NCI-H82 (cell line): ENCODE measurements at places on chromosomes 5 and 9.

DNA sequence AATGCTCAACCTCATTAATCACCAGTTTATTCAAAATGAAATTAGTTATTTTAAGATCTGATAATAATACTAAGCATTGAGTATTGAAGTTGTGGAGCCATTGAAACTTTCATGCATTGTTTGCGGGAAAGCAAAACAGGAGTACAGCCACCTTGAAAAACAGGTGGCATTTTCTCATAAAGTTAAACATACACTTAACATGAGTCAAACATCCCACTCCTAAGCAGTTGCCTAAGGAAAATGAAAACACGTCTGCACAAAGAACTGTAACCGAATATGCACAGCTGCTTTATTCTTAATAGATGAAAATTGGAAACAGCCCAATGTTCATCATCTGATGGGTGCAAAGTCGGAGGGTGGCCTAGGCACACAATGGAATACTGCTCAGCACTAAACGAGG lies 177.3 kb downstream of the IRX2 start:
- DNase-seq = no peak

DNA sequence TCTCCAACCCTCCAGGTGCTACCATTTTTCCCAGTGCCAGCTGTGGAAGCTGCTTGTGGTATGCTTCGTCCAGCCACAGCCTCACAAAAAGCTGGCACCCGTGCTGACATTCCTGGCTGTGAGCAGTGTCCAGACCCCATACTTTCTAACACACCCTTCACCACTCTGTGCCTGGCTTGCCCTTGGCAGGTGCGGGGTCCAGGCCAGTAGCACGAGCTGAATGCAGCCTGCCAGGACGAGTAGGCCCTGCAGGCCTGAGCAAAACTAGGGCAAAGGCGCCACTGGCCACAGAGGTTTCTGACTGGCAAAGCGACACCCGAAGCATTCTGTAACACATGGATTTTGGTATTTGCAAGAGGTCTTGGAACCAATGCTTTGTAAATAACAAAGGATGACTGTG lies 26.0 kb upstream of the GHR start:
- DNase-seq = no peak

- DNase-seq = no peak
Measured at GRCh38 chr5:41863871-41864486, 6.2 kb downstream of the OXCT1 start.

DNA sequence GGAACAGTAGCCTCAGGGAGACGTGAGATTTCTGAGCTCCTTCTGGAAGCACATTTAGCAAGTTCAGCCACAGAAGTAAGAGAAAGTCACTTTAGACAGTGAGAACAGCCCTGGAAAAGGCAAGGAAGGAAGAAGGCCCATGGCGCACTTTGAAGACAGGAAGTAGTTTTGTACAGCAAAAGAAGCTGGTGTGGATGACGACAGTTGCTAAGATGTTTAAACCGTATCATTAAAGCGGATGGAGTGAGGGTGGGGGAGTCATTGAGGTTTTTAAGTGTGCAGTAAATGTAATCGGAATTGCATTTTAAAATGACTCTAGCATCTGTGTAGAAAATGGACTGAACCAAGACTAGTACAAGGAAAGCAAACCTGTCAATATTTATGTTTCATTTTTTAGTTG lies 15.3 kb upstream of the TRPM3 start:
- DNase-seq = no peak

DNA sequence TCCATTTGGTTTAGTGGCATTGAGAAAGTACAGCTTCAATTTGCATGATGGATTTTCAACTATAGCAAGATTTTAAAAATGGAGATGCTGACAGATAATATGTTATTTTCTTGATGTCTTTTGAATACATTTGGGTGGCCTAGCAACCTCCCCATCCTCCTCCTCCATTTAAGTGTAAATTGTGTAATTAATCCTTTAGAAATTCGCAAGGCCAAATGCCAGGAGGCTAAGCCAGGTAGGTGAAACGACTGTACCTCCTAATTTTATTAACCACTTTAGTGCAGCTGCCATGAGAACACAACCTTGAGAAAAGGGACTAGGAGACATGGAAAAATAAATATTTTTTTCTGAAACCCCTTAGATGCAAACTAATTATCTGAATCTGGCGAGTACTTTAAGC lies 248.8 kb downstream of the MRPS30 start:
- DNase-seq = no peak

GRCh38 chr5:133400120-133400519 lies 212.2 kb downstream of the FSTL4 start:
- DNase-seq = no peak

DNA sequence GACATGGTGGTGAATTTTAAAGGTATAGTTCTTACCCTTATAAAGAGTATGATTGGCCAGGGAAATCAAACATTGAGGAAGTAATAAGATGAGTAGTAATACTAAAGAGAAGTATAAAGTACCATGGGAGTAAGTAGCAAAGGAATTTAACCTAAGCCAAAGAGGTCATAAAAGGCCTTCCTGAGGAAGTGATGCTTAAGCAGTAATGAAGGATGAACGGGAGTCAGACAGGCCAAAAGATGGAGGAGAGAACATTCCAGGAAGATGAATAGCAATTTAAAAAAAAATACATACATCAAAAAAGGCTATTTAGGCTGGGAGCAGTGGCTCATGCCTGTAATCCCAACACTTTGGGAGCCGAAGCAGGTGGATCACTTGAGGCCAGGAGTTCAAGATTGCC lies 29.0 kb downstream of the KLHL3 start:
- DNase-seq = no peak

DNA sequence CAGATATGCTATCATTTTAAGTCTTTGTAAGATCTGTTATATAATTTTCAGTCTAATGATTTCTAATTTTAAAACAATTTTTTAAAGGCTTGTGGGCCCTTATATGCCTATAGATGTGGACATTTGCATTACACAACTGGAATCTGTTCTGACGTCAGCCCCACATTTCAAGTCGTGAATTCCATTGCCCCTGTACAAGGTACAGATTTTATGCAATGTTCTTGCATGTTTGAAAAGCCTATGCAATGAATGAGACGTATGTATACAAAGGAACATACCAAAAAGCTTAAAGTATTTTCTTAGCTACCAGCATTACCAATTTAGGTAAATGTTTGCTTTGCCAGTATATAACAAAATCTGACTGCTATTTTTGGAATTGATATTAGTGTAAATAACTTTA lies 77.2 kb downstream of the ITGA1 start:
- DNase-seq = no peak

GRCh38 chr5:13357929-13358328 lies 586.6 kb downstream of the DNAH5 start:
- DNase-seq = no peak

- no peak for DNase-seq
Measured at GRCh38 chr5:14009575-14009974, 65.1 kb upstream of the DNAH5 start.

GRCh38 chr5:120852222-120852860 lies 388.2 kb downstream of the PRR16 start:
- DNase-seq = no peak

DNA sequence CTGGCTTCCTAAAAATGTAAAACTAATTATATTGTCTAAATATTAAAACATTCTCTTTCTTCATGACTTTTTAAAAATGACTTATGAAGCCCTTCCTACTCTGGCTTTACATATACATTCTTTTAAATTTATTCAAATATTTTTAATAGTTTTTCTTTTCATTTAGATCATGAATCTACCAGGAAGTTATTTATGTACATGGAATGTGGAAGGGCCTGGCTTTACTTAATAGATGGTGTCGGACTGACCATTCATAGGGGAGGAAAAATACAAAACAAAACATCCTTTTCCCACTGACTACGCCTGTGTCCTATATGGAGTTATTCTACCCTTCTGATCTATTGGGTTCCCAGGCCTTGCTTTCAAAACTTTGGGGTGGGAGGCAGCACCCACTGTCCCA lies 129.8 kb downstream of the MACROH2A1 start:
- DNase-seq = no peak

- no peak for DNase-seq
Measured at GRCh38 chr5:53481159-53481886, 894 bp downstream of the FST start.

- peak; percentile 82 for DNase-seq
Measured at GRCh38 chr9:75001719-75002421, 26.2 kb downstream of the CARNMT1 start.

- DNase-seq = no peak
Measured at GRCh38 chr5:96683810-96684209, 21.6 kb downstream of the CAST start.
